ENCODE measurements at places on chromosomes 7 and 10. TPM values are rescaled to one million over a fixed set of nuclear protein-coding genes. Genes with fewer than 3 reads are reported as not detected.

MRC1 gene
- total RNA-seq = not detected

DNA sequence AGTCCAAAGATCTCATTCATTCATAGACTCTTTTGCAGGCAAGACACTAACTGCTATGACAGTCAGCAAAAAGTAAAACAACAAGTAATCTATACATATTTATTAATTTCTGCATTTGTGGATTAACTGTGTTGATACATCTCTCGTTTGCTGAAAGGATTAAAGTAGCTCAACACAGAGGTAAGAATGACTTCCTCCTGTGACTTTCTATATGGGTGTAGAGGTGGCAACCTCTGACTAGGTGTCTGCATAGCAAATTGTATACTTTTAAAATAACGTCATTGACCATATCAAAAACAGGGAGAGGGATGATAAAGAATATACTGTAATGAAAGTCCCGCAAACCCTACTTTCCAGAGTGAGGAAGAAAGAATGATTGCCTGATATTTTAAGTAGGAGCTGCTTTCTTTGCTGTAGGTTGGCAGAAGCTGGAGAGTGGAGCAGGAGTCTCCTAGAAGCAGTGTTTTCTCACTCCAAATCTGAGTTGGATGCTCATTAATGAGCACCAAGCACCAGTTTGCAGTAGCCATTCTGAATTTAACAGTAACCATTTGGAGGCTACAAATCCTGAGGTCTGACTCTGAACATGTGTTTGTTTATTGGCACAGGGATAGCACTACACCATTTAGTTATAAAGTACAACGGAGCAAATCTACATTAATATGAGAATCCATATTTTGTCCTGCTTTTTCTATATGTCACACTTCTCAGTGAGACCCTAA, 9.2 kb upstream of the LRRN3 start:
- ATAC-seq = no peak

C10orf67 gene
- not detected for total RNA-seq

DNA sequence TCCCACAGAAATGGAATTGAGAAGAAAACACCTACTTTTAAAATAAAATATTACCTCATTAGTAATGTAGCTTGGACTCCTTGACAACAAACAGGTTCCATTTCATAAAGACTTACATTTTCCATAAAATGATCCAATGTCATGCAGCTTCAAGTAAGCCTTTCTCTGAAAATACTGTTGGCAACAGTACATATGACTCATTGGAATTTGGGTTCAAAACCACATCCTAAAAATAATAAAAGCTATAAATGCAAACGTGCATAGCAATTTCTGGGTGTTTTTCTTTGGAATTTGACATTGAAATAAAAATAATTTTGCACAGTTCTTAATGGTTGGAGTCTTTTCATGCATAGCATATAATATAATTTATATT, 47.9 kb downstream of the FHIP2A start:
- no peak for ATAC-seq

IL6 gene
- total RNA-seq = not detected

All from motor neuron (in vitro differentiated cells).